ENCODE measurements at places on chromosomes 12 and 14.

DNA sequence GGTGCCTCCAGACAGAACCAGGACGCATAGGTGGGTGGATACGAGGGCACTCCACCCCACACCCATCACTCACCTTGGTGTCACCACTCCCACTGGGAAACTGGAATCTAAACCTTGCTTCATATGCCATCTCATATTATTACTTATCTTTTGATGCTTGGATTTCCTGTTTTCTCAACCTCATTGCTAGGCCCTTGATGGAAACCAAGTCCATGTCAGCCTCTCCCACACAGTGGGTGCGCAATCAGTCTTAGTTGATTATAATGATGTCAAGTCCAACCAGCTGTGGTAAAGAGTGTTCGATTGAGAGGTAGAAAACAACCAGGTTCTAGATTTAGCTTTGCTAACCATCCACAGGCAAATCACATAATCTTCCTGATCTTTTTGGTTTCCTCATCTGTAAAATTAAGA is 584 bp upstream of the DDHD1 start:
- no peak for DNase-seq

DNA sequence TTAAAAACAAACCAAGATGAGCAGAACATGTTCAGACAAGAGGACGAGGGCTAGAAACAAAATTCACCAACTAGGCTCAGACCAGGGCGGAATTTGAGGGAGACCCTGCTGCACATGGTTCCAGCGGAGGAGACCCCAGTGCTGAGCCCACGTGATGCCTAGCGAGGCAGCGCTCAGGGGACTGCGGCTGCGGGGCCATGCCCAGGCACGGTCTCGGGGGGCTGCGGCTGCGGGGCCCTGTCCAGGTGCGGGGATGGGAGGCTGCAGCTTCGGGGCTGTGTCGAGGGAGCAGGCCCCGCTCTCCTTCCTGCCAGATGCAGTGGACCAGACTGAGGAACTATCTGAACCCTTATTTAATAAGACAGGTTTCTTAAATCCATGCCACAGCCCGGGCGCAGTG is 12.7 kb upstream of the CRIP2 start:
- no peak for DNase-seq

GRCh38 chr12:117045160-117046010 is 53.8 kb downstream of the TESC start:
- DNase-seq, result no peak

DNA sequence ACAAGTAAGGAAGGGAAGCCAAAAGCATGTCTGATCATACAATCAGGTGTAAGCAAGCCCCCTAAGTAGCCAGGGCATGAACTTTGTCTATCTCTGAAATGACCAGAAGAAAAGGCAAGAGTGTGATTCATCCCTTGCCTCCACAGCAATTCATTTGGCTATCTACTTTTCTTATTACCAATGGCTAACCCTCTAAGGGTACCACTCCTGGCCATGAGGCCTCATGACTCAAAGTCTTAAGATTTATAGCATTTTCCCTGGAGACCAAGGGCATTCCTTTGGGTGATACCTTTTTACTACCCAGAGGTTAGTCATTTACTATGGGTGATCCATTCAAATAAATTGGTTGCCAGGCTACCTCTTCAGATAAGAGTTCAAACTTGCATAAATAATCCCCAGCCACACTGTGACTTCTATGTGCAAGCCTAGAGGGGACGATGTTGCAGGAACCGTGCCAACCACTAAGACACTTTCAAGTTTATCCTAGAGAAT is 1.5 kb upstream of the LGALS3 start:
- no peak for DNase-seq

- no peak for DNase-seq
Observed at GRCh38 chr12:51973560-51973959, 22.1 kb downstream of the ACVR1B start.

DNA sequence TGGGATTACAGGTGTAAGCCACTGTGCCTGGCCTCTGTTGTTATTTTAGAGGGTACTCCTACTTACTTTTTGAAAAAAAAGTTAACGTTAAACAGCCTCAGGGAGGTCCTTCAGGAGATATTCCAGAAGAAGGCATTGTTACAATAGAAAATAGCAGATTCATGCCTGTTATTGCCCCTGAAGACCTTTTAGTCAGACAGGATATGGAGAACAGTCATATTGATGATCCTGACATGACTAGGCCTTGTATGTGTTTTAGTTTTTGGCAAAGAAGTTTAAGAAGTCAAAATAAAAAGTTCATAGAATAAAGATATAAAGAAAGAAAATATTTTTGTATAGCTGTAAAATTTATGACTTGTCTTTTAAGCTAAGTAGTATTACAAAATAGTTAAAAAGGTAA is 45.3 kb downstream of the WASHC3 start:
- no peak for DNase-seq

DNA sequence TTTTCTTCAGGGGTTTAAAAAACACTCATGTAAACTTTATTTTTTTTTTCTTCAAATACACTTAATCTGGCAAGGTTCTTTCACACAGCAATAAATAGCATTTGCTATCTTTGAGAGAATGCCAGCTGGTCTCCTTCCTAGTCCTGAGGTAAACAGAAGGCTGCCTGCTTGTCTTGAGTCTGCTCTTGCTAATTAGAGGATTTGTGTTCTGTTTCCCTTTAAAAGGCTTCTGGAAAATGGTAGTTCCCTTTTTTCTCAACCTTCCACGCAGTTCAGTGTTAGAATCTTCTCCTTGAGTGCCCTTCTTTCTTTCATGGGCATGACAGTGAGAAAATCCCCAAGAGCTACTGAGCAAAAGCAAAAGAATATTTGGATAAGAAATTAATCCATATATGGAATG is 92.3 kb upstream of the DCN start:
- DNase-seq, result no peak

GRCh38 chr12:126663304-126664094 is 1598.3 kb downstream of the AACS start:
- DNase-seq, result peak; percentile 12

GRCh38 chr12:909861-910260 is 39.6 kb downstream of the RAD52 start:
- no peak for DNase-seq

DNA sequence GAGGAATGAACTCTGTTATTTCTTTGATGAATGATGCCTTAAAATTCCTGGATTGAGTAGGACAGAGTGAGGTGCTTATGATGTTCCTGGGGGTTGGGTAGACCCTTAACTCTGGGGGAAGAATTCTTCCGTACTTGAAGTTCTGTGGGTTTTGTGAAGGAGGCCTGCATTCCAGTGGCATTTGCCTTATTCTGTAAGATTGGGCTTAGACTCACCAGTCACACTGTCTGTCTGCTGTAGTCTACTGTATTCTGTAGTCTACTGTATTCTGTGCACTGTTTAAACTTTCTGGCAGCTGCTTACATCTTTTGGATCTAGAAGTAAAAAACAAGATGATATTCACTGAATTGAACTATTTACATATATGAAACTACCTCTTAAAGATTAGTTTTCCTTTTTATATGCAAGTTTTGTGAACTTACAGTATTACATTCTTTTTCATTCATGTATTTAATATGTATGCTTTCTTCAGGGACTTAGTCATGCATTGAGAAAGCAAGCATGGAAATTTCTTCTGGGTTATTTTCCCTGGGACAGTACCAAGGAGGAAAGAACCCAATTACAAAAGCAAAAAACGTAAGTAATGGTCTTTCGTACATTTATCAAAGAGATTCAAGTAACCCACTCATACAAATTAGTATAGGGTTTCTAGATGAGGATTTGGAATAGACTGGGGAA is 42.3 kb upstream of the TPH2 start:
- no peak for DNase-seq

DNA sequence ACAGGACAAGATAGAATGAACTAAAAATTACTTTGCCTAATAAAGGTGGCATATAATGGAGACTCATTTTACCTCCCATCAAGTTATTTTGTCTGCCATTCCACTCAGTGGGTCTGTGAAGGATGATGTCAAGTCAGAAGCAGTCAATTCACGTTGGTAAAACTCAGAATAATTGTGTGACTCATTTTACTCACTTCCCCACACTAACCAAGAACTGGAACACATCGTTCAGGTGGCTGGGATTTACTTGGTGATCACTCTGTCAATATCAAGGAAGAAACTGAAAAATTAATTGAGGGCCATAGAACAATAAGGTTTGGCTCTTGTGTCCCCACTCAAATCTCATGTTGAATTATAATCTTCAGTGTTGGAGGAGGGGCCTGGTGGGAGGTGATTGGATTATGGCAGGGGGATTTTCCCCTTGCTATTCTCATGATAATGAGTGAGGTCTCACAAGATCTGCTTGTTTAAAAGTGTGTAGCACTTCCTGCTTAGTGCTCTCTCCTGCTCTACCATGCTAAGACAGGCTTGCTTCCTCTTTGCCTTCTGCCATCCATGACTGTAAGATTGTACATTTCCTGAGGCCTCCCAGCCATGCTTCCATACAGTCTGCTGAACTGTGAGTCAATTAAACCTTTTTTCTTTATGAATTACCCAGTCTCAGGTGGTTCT is 35.7 kb upstream of the GTF2A1 start:
- DNase-seq, result no peak

GRCh38 chr14:63993992-63994391 is 141.2 kb downstream of the SYNE2 start:
- DNase-seq, result no peak
